Right lobe of liver (tissue), 6 donors: ENCODE measurements at places on chromosomes 11 and 22. TPM values are rescaled to one million over a fixed set of nuclear protein-coding genes. Genes with fewer than 3 reads are reported as not detected.
A peak's percentile ranks its signal among the peaks of the same experiment; 100 is the strongest.

Gene PHETA2
- total RNA-seq = 1.2 TPM

- DNase-seq = no peak
Observed at GRCh38 chr11:101061606-101062005, 68.0 kb downstream of the PGR start.

GRCh38 chr11:1487851-1488574 lies 1.4 kb upstream of the MOB2 start:
- DNase-seq = peak; percentile 44

DNA sequence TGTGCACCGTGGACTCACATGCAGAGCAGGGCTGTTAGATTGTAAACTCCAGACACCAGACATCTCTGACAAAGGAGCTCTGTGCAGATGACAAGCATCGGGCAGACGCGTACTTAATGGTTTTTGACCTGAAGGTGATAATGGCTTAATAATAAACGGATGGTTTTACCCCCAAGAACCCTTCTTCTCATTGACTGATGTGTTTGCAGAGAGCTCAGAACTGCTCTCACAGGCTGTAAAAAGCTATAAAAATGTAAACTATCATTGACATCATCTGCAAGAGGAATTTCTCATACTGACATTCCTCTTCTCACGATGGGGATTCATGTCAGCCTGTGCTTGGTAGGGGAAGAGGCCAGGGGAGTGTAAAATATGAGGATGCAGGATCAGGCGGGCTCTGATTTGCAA lies 8.6 kb upstream of the ARHGAP8 start:
- DNase-seq = no peak

GRCh38 chr11:106988151-106989077 lies 29.9 kb downstream of the GUCY1A2 start:
- no peak for DNase-seq

GRCh38 chr11:26018336-26018735 lies 313.6 kb upstream of the ANO3 start:
- DNase-seq = no peak

Gene NFAM1
- 2.1 TPM for total RNA-seq

- no peak for DNase-seq
Observed at GRCh38 chr22:37887584-37888378, 18.3 kb upstream of the MICALL1 start.

- DNase-seq = peak; percentile 85
Observed at GRCh38 chr11:65493367-65494176, 5.3 kb upstream of the MALAT1 start.

GRCh38 chr11:2927121-2927800 lies 2.0 kb downstream of the PHLDA2 start:
- DNase-seq = peak; percentile 22

Gene YWHAH
- total RNA-seq = 46.0 TPM

- DNase-seq = no peak
Observed at GRCh38 chr11:10486161-10486840, 31.2 kb downstream of the AMPD3 start.

DNA sequence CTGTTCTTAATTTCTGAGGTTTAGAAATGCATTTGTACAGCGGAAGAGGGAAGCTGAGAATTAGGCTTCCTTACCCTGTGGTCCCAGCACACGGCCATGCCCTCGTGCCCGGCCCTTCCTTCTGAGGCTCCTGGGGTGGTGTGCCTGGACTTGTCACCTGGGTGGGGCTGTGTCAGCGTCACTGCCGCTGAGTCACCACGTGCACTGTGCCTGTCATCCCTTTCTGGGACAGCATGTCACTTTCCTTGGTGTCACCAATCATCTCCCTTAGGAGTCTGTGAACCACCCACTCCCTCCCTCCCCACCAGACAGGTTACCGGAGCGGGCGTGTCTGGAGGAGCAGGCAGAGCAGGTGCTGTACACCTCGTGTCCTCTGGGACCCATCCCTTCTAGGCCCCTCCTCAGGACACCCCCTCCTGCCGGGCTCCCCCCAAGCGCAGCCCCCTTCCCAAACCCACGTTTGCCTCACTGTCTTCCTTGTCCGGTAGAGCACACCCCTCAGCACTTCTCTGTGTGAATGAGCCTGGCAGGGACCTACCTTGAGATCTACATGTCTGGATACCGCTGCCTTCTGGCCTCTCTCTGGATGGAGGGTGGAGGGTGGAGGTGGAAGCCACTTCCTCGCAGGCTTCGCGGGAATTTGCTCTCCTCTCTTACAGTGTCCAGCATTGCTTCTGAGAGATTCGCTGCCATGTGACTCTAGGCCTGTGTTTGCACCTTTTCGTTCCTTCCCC lies 367.6 kb downstream of the TBC1D22A start:
- DNase-seq = peak; percentile 43

- no peak for DNase-seq
Observed at GRCh38 chr22:17913801-17914347, 110.5 kb downstream of the MICAL3 start.

DNA sequence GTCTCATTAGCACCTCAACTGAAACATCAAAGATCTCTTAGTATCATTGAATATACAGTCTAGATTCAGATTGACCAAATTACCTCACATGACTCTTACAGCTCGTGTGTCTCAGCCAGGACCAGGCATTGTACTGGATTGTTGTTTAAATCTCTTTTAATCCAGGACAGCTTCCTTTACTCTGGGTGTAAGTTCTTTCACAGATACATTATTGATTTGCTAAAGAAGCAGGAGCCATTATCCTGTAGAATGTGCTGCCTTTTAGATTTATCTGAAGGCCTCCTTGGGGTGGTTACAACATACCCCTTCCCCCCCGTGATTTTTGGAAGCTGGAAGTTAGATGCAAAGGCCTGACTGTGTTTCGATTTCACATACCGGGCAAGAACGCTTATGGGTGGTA lies 4.2 kb downstream of the MCM5 start:
- DNase-seq = no peak

Gene COPB1
- total RNA-seq = 58.8 TPM

GRCh38 chr11:14261066-14261465 lies 97.9 kb downstream of the RRAS2 start:
- DNase-seq = no peak

GRCh38 chr22:44217346-44217745 lies 36.6 kb downstream of the PARVG start:
- no peak for DNase-seq

Gene FOLR1
- not detected for total RNA-seq

GRCh38 chr11:2995031-2995561 lies 3.0 kb upstream of the NAP1L4 start:
- DNase-seq = no peak

DNA sequence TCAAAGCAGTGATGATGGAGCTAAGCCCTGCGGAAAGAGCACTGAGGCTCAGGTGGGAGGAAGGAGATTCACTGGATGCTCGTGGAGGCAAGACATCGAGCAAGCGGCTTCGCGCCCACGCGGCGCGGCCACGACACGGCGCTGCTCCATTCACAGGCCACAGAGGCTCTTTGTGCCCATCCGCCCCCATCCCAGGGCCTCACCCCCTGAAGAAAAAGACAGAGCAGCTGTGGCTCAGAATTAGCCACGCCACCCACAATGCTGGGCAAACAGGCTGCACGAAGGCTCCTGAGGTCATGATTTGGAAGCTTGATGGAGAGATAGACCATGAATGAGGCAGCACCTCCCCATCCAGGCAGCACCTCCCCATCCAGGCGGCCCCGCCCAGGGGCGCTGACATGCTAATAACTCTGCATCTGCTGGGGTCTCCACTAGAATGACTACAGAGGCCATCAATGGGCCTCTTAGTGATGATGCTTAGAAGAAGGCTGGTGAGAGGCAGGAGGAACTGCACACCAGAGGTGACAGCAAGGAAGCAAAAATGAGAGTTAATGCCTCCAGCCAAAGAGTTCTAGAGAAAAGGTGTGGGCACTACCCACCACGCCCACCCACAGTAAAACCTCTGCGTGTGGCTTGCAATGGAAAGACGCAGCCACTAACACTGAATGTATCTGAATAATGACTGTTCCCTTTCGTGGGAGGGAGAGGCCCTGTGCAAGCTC lies 43.5 kb downstream of the MYH9 start:
- DNase-seq = no peak

GRCh38 chr11:122937983-122938382 lies 43.7 kb downstream of the BSX start:
- no peak for DNase-seq

Gene SYT13
- not detected for total RNA-seq

Gene ANO1
- 251 TPM for total RNA-seq

GRCh38 chr11:2268729-2269600 lies 1.4 kb downstream of the ASCL2 start:
- peak; percentile 80 for DNase-seq

DNA sequence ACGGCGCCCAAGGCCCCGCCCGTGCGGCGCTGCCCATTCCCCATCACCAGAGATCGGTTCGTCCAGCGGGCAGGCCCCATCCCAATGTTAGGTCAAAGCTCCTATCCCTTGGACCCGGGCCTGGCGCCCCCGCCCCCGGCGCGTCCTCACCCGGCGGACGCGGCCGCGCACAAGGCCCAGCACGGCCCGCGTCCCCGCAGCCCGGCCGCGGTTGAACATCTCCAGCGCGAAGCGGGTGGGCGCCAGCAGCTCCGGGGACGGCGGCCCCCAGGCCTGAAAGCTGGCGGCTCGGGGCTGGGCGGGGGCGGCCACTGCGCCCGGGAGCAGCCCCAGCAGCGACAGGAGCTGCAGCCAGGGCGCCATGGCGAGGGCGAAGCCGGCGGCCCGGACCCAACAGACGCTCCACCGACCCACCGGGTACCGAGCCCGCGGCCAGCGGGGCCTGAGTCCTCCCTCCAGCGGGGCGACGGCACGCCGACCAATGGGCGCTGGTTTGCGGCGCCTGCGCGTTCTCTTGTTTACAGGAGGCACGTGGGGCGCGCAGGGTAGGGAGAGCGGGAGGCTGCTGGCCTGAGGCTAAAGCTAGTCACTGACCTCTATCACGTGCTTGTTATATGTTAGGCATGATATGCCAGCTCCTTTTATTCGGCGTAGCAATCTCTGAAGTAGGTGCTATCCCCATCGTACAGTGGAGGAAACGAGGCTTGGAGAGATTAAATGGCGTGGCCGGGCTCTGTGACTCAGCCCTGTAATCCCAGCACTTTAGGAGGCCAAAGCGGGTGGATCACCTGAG lies at the start of gene CTSF:
CTSF (minus strand) TSS at position 483 of the 793 bp plus-strand sequence; CDS start at position 363, 120 bp downstream.
- DNase-seq = peak; percentile 93

DNA sequence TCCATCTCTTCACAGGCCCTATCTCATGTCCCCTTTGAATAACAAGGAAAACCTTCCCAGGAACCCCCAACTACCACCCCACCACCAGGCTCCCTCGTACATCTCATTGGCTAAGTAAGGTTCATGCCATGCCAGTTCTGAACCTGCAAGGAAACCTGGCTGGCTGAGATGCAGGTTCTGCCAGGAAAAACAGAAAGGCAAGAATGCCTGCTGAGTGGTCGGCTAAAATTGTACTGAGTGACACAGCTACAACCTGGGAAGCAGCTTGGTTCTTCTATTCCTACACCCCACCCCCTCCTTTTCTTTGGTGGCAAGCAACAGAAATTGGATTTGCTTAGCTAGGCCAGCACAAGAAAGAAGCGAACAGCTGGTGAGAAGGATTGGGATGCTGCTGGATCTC lies 36.1 kb upstream of the TSPAN18 start:
- DNase-seq = no peak

DNA sequence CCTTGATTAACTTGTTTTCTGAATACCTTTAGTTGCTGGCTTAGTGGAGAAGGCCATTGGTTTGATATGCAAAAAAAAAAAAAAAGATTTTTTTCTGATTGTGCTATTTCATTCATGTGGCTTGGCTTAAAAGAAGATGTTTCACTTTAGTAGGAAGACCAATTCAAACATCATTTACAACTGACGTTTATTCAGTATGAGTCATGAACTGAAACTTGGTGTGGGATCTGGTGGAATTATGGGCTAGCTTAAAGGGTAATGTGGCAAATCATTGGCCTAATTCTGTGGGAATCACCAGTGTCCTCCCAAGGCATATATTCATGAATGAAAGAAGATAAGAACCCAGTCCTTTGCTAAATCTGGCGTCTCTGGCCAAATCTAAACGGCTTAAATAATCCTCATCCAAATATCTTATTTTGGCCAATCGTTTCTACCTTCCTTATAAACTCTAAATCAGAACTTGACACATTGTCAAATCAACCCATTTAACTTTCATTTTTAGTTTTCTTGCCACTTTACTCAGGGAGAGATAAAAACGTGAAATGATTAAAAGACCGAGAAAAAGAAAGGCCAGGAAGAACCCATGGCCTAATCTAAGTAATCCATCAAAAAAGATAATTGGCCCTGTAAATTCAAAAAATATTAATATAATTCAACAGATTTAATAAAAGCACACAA lies 77.0 kb downstream of the DDIAS start:
- DNase-seq = no peak

Gene ARHGAP8
- total RNA-seq = 0.49 TPM

GRCh38 chr11:87144252-87144651 lies 106.5 kb downstream of the TMEM135 start:
- DNase-seq = no peak

- DNase-seq = no peak
Observed at GRCh38 chr11:79942646-79943045, 501.8 kb upstream of the TENM4 start.

DNA sequence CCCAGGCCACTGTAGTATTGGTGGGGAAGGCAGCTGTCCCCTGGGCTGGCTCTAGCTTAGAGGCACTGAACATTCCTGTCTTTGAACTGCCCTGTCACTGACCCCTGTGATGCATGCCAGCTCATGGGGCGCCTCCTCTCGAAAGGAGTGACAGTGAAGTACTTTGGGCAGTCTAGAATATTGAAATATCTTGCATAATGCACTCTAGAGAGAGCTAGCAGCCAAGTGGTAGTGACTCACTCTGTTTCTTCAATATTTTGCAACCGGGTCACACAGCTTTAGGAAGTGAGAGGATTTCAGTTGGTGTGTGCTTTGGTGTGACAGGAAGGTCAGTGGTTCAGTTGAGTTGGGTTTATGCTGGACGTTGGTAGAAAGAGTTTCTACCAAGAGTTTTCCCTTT lies 35.5 kb upstream of the ST14 start:
- peak; percentile 85 for DNase-seq

Gene TEX54
- not detected for total RNA-seq

Gene AQP11
- 4.3 TPM for total RNA-seq

DNA sequence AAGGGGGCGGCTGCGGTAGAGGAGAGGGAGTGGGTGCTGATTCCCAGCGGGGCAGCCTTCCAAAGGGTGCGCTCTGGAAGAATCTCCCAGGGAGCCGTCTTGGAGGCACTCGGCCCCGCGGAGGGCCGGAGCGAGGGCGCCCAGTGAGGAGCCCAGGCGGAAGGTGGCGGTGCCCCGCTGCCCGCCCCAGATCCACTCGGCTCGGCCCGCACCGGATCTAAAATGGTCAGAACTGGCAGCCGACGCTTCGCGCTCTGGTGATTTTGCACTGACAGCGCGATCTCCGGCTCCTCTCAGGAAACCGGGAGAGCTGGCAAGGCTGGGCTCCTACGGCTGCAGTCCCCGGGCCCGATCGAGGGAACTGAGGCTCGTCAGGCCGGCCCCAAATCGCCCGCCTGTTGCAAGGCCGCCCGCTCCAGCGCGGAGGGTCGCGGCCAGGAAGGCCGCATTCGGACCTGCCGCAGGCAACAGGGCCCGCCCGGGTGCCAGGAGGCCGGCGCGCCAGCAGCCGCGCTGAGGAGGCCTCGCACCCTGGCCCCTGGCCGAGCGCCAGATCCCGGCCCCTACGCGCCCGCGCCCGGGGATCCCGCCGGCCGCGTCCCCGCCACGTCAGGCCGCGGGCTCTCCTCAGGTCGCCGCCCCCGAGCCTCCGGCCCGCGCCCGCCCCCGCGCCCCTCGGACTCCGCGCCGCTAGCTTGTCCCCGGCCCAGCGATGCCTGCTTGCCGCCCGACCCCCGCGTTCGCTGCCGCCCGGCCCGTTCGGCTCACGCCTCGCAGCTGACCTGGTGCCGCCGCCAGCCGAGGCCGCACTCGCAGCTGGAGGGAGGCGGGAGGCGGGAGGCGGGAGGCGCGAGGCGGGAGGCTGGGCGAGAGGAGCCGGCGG lies at the start of gene KLHL22:
KLHL22 (minus strand) TSS at position 818 of the 883 bp plus-strand sequence. CDS start 6,584 bp downstream, outside the sequence.
- peak; percentile 67 for DNase-seq

- DNase-seq = peak; percentile 81
Observed at GRCh38 chr22:37242395-37242918, 1.6 kb downstream of the RAC2 start.

Gene MPZL2
- total RNA-seq = 22.0 TPM
